ENCODE measurements at places on chromosomes 3 and 15.

DNA sequence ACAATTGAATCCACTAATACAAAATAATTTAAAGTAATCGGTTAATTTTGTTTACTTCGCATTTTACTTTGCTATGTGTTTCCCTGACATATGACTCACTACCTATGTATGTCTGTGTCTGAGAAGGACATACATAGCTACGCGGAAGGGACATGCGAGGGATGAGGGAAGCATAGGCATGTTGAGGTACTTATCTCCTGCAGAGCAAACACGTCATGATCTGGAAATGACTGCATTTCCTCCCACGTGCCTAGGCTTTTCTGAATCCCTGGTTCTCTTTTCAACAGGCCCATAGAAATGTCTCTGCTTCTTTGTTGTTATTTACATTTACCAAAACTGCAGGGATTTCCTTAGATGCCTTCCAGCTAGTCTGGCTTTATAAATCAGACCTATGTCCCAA lies 27.5 kb downstream of the ALCAM start:
- peak; percentile 64 for DNase-seq

DNA sequence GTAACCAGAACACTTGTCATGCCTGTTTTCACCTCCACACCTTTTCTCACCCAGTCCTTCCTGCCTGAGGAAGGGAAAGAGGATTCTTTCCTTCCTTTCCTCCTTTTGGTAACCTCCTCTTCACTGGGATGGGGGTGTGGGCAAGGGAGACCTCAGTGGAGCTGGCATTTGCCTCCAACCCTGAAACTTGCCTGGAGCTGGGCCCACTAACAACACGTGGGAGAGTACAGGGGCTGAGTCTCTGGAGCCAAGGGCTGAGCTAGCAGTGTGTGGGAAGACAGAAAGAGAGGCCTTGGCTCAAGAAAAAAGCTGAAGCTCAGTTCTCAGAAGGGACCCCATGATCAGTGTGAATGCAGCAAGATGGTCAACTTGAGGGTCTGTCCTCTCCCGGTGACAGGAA lies 86.6 kb upstream of the SLC6A11 start:
- no peak for DNase-seq

- DNase-seq, result peak; percentile 35
Observed at GRCh38 chr3:61578667-61579367, 17.4 kb downstream of the PTPRG start.

DNA sequence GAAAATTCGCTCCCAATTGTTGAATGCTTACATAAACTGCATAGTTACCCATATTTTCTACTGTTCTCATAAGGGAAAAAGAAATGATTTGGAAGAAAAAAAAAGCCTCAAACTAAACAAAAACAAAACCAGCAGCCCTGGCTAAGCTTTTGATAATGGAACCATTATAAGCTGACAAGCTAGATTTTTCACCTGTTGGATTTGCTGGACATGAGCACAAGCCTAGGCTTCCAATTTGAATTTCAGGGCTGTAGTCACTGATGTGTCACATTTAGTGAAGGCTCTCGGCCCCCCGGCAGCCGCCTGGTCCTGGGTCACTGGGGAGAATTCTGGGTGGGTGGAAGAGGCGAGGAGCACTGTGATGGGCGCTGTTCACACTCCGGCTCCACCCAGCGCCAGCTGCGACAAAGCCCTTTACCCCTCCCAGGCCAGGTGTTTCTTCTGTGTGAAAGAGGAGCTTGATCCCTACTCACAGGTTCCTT lies 4.6 kb downstream of the FBXL22 start:
- DNase-seq, result no peak

DNA sequence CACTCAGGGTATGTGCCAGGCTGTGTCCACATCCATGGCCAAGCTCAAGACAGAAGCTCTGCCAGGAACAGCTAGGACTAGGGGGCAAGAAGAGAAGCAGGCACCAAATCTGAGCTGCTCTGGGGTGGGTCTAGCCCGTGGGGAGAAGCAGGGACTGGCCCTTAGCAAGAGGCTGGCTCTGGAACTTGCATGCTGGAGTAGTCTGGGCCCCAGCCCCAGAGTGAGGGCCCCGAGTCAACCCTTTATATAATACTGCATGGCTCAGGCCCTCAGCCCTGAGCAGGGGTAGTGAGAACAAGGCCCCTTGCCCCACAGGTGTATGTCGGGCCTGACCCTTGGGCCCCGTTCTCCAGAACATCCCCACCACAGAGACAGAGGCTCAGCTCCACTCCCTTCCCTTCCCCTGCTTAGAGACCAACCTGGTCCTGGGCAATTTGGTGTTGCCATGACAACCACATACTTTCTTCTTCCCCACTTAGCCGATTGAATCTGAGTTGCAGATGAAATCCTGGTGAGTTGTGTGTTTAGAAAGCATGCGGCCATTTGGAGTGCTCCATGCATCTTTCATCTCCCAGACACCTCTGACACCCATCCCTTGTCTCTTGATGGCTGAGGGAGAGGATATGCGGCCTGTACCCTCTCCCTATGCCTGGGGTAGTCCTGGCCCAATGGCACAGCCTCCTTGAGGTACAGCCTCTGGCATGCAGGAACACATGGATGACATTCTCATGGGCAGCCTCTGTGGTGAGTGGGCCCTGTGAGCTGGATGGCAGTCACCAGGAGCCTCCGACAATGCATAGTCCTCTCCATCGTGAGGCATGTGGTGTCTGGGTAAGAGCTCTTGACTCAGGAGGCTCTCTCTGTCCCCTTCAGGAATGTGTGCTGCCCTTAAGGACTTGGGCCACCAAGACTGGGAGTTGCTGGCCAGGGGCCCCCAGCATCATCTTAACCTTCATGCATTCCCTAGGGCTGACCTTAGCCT lies 29.2 kb upstream of the SFMBT1 start:
- no peak for DNase-seq

GRCh38 chr3:88031642-88032077 lies 27.1 kb downstream of the CGGBP1 start:
- DNase-seq, result peak; percentile 77

DNA sequence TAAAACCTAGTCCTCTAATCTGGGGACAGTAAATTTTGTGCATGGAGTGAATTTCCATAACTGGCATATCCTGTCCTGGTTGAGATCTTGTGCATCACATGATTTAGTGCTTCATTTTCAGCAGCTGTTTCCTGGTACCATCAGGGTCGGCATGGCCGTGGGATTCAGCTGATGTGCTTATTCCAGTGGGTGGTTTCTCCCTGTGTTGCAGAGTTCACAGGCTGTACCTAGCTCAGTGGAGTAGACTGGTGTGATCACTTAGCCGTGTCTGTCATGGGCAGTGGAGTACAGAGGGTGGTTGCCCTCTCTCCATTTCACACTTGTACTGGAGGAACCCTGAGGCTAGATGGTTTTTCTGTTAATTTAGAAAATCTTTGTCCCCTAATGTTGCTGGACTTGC lies 228.5 kb downstream of the PTPRG start:
- DNase-seq, result peak; percentile 32

- peak; percentile 63 for DNase-seq
Observed at GRCh38 chr3:136195258-136196063, 674 bp downstream of the MSL2 start.

DNA sequence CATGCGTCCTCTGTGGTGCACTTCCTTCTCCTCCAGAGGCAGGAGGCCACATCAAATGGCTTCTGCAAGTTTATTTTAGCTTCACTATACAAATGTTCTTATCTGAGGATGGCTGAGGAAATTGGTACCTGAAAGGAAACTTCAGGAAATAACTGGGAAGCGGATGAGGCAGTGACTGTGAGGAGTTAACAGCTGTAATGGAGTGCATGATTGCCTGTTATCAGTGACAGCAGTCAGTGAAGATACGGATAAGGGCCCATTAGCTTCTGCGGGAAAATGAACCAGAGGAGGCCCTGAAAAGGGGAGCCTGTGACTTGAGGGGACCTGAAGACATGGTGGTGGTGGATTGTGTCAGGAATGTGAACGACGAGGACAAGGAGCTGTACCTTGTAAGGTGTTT lies 51.8 kb downstream of the SPATA16 start:
- DNase-seq, result no peak

DNA sequence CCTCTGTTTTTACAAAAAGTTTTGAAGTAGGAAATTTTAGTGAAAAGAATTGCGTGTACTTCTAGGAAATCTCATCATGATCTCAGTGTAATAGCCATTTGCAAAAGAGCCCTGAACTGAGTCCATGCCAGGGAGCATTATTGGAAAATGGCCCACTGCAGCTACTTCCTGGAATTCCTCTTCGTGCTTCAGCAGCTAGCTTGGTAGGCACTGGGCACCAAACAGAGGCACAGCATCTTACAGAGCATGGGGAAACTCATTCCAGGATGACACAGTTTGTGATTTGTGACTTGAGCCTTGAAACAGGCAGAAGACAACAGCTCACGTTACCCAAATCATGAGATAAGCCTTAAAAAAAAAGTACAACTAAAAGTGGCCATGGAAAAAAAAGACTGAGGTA lies 179.1 kb downstream of the WDR72 start:
- peak; percentile 22 for DNase-seq

- no peak for DNase-seq
Observed at GRCh38 chr3:144361002-144361401, 389.4 kb downstream of the DIPK2A start.

GRCh38 chr15:101161656-101162055 lies 90.2 kb downstream of the CHSY1 start:
- DNase-seq, result no peak

- no peak for DNase-seq
Observed at GRCh38 chr15:91223863-91224262, 123.8 kb downstream of the SV2B start.

GRCh38 chr15:81276967-81277366 lies 47.0 kb downstream of the STARD5 start:
- DNase-seq, result no peak

DNA sequence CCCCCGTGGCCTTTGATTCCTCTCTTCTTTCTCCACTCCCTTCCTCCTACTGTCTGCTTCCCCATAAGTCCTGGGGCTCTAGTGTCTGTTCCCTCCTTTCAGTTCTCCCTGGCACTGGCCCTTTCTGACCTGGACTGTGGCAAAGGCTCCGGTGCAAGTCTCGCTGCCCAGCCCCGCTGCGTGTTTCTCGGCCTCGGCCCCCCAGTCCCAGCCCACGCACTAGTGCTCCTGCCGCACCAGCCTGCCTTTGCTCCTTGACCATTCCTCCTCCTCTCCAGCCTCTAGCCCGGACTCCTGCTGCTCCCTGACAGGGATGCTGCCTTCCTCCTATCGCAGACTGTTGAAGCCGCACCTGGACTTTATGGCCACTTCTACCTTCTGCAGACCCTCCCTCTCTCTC lies 2.1 kb downstream of the TM6SF1 start:
- no peak for DNase-seq
